ENCODE measurements at places on chromosomes 5 and 9.

DNA sequence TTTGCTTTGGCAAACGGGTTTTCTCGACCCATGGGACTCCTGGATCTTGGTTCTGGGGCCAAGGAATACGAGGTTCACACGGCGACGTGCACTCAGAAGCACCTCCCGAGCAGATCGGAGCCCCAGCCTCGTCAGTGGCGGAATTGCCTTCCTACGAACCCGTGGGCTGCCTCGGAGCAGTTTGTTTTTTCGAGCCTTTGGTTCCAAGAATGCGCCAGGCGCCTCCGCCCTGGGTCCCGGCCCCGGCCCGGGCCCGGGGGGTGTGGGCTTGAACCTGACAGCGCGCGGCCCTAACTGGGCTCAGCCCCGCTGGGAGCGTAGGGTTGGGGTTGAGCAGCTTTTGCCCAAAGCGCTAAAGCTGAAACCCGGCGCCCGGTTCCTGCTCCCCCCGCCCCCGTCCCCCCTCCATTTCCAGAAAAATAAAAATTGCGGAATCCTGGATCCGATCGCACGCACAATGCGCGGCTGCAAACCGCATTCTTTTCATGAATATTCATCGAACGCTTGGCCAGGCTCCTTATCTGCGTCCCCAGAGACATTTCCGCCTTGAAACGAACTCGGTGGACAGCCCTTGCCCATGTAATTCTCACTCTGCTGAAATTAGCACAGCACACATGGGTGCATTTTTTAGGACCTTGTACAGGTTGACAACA is 1.0 kb downstream of the BASP1 start:
- peak; percentile 67 for DNase-seq

- no peak for DNase-seq
Measured at GRCh38 chr5:114362197-114362976, 517 bp downstream of the KCNN2 start.

GRCh38 chr9:98974554-98974953 is 30.8 kb downstream of the COL15A1 start:
- no peak for DNase-seq

DNA sequence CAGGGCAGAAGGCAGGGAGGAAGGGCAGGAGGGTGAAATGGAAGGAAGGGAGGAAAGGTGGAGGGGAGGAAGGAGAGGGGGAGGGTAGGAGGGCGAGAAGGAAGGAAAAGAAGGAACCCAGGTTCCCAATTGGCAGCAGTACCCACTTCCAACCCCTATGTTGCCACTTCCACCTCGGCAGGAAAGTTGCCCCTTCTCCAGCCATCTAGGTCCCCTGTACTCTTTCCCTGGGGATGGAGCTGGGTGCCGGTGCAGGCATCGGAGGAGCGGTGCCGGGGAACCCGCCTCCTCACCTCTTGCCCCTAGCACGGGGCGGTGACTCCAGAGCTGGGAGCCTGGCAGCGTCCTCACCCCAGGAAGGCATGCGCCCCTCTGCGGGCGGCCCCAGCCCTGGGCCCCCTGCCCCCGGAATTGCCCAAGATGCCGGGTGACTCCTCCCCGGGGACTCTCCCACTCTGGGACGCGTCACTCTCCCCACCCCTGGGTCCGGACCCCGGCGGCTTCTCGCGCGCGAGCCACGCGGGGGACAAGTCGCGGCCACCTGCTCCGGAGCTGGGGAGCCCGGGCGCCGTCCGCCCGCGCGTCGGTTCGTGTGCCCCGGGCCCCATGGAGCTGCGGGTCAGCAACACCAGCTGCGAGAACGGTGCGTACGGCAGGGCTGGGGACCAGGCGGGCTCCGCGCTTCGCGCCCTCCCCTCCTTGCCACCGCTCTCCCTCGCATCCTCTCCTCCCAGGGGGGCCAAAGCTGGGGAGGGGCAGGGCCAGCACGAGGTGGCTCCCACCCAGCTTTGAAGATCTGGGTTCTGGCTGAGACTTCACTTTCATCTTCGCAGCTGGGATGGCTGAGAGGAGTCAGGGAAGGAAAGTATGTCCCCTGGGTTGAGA is at the start of gene NIPAL4:
TSS of gene NIPAL4 (plus strand) at position 499 of the 885 bp plus-strand sequence. CDS start at position 607, 108 bp downstream.
- no peak for DNase-seq

- no peak for DNase-seq
Measured at GRCh38 chr9:112838342-112838741, 52.3 kb downstream of the SLC46A2 start.

GRCh38 chr9:12843735-12844134 is 68.9 kb downstream of the LURAP1L start:
- no peak for DNase-seq

GRCh38 chr9:31519826-31520225 is 864.6 kb upstream of the ACO1 start:
- DNase-seq: no peak

DNA sequence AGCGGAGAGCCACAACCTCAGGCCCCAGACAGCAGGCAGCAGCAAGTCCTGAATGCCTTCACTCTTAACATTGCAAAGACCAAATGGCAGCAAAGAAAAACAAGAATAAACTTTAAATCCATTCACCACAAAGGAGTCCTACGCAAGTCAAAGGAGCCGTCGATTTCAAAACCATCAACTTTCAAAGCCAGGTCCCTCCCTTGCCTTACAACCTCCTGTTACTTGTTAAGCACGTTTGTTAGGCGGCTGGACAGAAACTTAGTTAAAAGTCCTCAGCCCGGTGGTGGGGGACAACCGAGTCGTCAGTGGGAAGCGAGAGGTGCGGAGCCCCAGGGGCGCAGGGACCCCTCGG is 938 bp downstream of the LPAR1 start:
- DNase-seq: no peak

DNA sequence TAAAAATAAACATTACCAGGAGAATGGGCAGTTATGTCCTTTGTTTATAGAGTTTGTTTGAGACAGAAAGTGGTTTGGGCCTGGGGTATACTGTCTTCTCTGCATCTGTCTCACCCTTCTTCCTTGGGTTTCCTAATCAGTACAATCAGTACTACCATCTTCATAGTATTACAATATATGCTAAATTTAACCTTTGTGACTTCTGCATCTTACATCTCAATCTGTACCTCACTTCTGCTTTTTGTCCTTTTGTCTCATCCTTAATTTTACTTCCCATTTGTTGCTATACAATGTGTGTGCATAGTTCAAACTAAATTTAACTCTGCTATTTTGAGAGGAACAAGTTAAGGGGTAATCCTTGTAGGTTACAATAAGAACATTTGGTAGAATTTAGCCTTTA is 19.6 kb downstream of the FBXO38 start:
- DNase-seq: no peak

Data from fibroblast of skin of left quadriceps (primary cell).